M059J (cell line): ENCODE measurements at places on chromosomes 3 and 15.
A peak's percentile ranks its signal among the peaks of the same experiment; 100 is the strongest.

- DNase-seq, result no peak
These were observed 316.5 kb downstream of the MEX3B start for GRCh38 chr15:81729340-81729739.

DNA sequence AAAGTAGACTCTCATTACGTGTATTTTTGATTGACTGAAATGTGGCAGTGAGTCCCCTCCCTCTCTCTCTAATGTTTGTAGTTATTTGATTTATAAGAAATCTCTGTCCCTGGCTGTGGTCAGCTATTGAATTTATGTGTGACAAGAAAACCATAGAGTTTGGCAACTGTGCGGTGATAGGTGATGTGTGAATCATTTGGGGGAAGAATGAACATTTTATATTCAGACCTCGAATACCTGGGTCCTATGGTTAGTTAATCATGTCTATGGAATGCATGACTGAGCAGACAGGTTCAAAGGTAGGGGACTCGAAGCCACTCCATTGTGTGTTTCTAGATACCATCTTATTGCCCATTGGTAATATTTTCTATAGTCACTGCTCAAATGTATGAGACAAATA is 712.1 kb downstream of the MECOM start:
- peak; percentile 79 for DNase-seq

- no peak for DNase-seq
These were observed 675 bp downstream of the TSEN2 start for GRCh38 chr3:12484983-12485327.

GRCh38 chr3:157099326-157100095 is 60.4 kb downstream of the CCNL1 start:
- DNase-seq, result peak; percentile 79
